ENCODE measurements at places on chromosomes 16 and 17. TPM values are rescaled to one million over a fixed set of nuclear protein-coding genes. Genes with fewer than 3 reads are reported as not detected.

Gene DLX4
- 0.13 TPM for total RNA-seq

GRCh38 chr17:8946476-8946875, 19.0 kb downstream of the PIK3R5 start:
- no peak overlapping the region for H3K27ac ChIP-seq
- no peaks in the 10 kb centered on the region for H3K36me3 ChIP-seq
- no peaks in the 10 kb centered on the region for H3K4me1 ChIP-seq
- H3K27me3 ChIP-seq = peaks cover 3% of the 10 kb centered on the region

DNA sequence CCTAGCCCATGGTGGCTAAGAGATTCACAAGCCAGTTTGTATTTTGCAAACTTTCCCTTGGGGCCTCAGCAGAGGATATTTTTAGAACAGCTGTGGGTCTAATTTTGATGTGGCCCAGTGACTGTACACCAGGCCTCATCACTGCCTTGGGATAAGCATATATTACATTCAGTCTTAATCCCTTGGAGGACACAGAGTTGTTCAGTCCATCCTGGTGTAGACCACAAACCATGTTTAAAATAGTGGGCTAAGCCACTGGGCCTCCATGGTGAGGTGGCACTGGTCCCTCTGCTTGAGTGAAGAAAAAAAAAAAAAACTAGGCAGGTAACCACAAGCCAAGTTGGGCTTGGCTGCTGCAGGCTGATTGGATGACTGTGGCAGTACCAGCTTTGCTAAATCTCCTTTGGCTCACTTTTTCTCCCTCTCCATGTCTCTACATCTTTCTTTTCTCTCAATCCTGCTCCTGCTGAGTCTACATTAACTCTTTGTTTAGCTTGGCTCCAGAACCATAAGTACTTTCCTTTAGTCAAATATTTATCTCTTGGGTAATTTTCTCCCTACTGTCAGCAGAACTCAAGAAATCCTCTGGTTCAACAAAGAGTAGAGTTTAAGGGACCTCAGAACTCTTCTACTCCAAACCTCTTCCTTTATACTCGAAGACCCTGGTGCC, 120.0 kb upstream of the TBX2 start:
- H3K4me1 ChIP-seq = peaks cover 8% of the 10 kb centered on the region
- no peaks in the 10 kb centered on the region for H3K36me3 ChIP-seq
- peak overlapping the region; percentile 13 for H3K27ac ChIP-seq
- no peak overlapping the region for H3K4me3 ChIP-seq
- DNase-seq = peak; percentile 22

- DNase-seq = peak; percentile 89
- H3K27me3 ChIP-seq = no peaks in the 10 kb centered on the region
- peaks cover 3% of the 10 kb centered on the region for H3K36me3 ChIP-seq
- peaks cover 2% of the 10 kb centered on the region for H3K4me1 ChIP-seq
Observed at GRCh38 chr17:78013683-78014467, 55.4 kb downstream of the TNRC6C start.

GRCh38 chr16:65394281-65394680, 272.4 kb upstream of the CDH11 start:
- H3K4me1 ChIP-seq = peaks cover 13% of the 10 kb centered on the region
- H3K36me3 ChIP-seq = no peaks in the 10 kb centered on the region
- no peak overlapping the region for H3K4me3 ChIP-seq

DNA sequence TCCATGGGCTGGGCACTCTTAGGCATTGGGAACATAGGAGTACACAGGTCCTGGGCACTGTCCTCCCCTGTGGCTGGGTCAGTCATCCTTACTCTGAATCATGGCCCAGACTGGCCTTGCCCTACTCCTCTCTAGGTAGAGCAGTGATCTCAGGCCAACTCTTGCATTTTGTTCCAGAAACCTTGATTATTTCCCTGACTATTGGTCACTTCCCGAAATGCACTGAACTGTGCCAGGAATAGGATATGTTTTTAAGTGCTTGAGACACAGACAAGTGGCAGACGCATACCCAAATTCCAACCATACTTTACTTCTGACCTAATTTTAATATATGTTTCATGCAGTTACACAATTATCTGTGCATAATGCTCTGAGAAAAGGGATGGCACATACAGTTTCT, 10.3 kb downstream of the KRABD2 start:
- peak; percentile 47 for DNase-seq
- no peaks in the 10 kb centered on the region for H3K27me3 ChIP-seq
- peak overlapping the region; percentile 59 for H3K27ac ChIP-seq
- H3K36me3 ChIP-seq = peaks cover 31% of the 10 kb centered on the region
- H3K4me3 ChIP-seq = no peak overlapping the region

- no peaks in the 10 kb centered on the region for H3K27me3 ChIP-seq
- no peak overlapping the region for H3K27ac ChIP-seq
- H3K36me3 ChIP-seq = no peaks in the 10 kb centered on the region
- H3K4me1 ChIP-seq = no peaks in the 10 kb centered on the region
Observed at GRCh38 chr17:42266918-42267766, 9.0 kb downstream of the STAT5B start.
